Smooth muscle cell of the brain vasculature (primary cell): ENCODE measurements at places on chromosomes 1 and 21.

DNA sequence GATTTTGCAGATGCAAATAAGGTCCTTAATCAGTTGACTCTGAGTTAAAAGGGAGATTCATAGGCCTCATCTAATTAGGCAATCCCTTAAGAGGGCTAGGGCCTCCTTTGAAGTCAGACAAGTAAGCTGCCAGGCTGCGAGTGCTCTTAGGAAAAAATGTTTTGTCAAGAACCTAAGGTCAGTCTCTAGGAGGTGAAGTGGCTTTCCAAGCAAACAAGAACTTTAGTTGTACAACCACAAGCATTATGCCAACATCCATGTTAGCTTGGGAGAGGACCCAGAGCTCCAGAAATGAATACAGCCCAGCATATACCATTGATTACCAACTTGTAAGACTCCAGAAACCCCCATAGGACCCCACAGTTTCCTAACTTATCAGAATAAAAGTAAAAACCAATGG is 1366.2 kb downstream of the PLA2G4A start:
- DNase-seq, result no peak

GRCh38 chr1:242662886-242663285 is 138.4 kb upstream of the PLD5 start:
- DNase-seq, result no peak

DNA sequence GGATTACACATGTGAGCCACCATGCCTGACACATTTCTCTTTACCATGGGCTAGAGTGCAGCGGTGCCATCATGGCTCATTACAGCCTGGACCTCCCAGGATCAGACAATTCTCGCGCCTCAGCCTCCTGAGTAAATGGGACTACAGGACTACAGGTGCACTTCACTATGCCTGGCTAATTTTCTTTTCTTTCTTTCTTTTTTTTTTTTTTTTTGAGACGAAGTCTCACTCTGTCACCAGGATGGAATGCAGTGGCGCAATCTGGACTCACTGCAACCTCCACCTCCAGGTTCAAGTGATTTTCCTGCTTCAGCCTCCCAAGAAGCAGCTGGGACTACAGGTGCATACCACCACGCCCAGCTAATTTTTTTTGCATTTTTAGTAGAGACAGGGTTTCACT is 14.8 kb upstream of the KIF1B start:
- DNase-seq, result no peak

DNA sequence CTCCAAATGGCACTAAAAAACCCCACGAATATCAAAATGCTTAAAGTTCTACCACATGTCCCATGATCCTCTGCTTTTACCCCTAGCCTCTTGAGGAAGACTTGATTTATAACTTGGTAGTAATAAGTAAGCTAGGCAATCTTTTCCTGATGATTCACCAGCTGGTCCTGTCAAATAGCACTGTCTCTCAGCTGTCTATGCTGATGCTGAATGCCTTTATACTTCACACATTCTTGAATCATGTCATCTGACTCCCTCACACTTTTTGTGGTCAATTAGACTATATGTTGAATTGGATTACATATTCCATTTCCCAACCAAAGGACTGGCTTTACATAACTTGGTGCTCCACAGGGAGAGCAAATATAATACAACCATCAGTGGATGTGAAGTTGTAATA is 16.6 kb downstream of the C21orf91 start:
- no peak for DNase-seq

GRCh38 chr1:20187103-20187812 is 940 bp upstream of the PLA2G2C start:
- DNase-seq, result no peak

GRCh38 chr1:151512801-151513625 is 1.8 kb downstream of the CGN start:
- no peak for DNase-seq

GRCh38 chr1:58340185-58340584 is 206.3 kb downstream of the OMA1 start:
- no peak for DNase-seq

DNA sequence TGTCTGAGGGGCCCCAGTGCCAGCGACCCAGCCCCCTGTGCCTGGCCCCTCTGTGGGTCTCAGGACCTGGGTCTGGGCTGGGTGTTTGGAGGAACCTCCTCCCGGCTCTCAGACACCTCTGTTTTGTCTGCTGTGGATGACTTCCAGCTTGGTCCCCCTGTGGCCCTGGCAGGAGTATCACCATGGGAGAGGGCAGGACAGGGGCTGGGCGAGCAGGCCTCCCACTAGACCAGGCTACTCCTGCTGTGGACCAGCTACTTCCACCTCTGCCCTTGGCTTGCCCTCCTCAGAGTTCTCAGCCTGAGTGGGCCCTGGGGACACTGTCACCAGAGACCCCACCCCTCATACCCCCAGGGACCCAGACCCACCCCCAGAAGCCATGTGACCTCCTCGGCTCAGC is 21.8 kb downstream of the PLCH2 start:
- no peak for DNase-seq

GRCh38 chr1:54866801-54867716 is 19.9 kb downstream of the DHCR24 start:
- no peak for DNase-seq

- DNase-seq, result no peak
These were observed 19.1 kb downstream of the DIP2A start for GRCh38 chr21:46477765-46478164.
